H1 (cell line): ENCODE measurements at places on chromosomes 3 and 15.
A peak's percentile ranks its signal among the peaks of the same experiment; 100 is the strongest.

DNA sequence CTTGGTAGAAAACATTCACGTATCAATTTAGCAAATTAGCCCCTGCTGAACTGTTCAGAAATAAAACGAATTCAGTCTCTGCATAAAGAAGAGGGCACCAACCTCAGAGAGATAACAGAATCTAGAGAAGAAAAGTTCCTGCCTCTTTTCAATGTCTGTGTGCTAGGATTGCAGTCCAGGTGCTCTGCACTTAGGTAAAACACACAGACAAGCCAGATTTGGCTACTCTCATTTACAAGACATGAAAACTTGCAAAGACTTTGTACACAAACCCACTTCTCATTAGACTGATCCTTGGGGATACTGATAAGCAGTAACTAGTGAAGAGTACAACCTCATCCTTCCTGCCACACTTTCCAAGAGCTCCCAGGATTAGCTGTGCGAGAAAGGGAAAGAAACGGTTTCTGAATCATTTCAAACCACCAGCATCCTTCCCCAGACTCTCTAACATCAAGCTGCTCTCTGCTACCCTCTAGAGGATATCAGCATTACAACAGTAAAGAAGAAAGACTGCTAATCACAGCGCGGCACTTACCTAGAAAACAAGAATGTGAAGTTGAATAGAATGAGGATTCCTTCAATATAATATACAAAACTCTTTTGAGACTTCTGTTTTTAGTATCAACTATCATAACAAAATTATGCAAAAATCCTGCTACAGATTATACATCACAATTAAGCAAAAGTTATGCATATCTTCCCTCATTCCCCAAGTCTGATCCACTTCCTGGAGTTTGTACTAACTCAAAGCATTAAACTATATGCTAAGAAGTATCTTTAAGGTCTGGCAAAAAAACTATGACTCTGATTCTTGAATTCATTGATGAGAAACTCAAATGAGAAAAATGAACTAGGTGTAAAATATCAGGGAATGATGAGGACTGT is 306.4 kb downstream of the MAGI1 start:
- no peak for DNase-seq

DNA sequence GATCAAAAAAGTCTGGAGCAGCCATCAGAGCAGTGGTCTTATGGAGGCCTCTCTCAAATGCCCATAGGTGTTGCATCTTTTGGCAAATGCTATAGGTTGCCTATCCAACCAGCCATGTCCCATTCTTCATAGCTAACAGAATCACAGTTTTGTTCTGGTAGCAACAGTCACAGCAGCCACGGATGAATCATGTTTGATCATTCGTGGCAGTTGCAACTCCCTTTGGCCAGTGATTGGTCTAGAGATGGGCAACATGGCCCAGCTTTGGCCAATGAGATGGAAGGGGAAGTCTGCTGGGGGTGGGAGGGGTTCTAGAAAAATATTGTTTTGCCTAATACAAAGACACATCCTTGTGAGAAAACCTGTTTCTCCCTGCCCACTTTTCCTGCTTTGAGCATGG is 50.3 kb upstream of the PPP2R3A start:
- DNase-seq = no peak

DNA sequence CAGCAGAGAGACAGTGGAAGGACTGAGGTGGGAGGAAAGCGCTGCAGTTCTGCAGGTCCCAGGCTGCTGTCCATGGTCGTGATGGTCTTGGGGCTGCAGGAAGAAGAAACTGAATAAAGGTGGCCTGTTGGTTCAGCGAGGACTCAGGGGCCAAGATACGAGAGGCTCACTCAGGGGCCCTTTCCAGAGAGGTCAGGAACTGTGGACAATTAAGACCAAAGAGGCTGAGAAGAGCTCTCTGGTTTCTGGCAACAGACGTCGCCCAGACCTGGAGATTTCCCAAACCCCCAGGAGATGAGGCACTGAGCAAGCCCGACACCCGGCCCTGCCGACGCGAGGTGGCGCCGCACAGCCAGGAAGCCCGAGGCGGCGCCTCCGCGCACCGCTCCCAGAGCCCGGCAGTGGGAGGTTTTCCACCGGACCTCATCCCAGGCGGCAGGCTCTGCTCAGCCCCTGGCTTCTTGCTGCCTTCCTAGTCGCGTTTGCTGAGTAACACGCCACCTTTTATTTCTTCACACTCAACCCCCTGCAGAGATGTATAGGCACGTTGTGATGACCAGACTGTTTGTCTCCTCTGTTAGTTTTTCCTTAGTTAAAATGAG is 56.4 kb upstream of the ARRDC4 start:
- peak; percentile 70 for DNase-seq

DNA sequence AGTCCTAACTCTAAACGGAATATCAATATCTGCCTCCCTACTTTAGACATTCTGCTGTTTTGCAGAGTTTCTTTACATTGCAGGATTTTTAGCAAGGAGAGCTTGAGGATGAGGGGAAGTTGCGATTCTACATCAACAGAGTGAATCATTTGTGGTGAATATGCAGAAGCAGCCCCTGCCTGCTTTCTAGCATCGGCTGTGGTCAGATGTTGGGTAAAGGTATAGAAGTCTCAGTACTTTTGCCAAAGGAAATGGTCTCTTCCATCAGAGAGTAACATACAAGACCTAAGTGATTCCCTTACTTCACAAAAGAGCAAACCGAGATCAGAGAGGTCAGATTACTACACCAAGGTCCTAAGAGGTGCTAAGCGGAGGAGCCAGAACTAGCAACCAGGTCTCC is 15.2 kb downstream of the ST3GAL6 start:
- no peak for DNase-seq

DNA sequence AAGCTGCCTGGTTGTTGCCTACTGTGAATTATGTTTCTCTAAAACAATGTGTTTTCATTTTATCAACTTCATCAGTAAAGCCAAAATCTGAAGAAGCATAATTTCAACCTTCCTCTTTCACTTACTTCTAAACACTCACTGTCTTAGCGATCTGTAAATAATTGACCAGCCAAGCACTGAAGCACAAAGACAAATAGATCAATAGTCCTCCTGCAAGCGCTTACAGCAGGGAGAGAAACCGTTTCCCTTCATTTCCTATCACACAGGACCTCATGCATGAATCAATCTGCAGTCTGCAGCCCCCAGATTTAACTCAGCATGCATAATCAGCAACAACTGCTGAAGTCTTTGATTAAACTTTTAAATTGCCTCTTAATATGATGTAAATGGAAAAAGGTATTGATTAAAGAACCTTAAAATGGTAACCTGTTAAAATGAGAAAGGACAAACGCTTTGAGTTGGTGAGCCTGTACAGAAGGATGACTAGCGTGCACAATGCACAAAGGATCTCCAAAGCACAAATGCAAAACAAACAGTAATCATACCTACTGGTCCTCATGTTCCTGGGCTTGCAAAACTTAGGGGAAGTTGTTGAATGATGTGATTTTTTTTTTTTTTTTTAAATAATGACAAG is 370.2 kb upstream of the ZNF385D start:
- DNase-seq = no peak

DNA sequence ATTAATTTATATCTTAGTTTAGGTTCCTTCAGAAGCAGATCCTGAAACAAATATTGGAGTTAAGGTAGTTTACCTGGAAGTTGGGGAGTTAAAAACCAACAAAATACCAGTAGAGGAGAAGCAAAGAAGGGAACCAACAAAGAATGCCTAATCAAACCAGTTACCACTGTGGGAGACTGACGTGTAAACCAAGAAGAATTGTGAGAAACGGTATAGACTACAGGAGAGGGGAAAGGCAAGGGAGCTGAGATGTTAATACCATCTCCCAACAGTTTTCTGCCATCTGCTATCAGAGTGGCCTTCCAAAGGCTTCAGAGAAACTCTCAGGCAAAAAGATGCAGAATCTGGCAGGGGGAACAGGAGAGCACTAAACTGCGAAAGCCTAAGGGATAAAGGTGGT is 53.5 kb downstream of the BFSP2 start:
- DNase-seq = no peak

GRCh38 chr3:97871801-97872524 is 50.2 kb downstream of the CRYBG3 start:
- no peak for DNase-seq

DNA sequence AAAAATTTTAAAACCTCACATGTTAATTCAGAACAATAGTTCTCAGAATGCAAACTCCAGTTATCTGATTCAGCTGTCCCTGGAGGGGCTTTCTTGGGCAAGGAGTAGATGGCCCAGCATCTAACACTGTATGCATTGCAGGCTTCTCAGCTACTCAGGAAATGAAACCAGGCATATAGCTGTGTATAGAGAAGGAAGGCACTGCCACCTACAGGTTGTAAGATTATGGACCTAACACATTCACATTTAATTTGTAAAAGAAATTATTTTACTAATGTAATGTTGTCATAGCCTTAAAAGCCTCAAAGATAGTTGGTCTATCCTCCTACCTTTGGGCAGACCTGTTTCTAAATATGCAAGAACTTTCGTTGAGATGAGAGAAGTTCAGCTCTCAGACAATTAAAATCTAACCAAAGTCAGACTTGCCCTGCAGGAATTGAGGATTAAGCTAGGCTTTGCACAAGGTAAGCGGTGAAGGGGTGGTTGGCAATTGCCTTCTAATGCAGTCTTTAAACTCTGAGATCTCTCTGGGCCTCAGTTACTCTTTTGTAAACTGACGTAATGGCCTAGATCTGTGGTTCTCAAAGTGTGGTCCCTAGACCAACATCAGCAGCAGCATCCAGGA is 132.8 kb upstream of the SLC24A5 start:
- DNase-seq = no peak

DNA sequence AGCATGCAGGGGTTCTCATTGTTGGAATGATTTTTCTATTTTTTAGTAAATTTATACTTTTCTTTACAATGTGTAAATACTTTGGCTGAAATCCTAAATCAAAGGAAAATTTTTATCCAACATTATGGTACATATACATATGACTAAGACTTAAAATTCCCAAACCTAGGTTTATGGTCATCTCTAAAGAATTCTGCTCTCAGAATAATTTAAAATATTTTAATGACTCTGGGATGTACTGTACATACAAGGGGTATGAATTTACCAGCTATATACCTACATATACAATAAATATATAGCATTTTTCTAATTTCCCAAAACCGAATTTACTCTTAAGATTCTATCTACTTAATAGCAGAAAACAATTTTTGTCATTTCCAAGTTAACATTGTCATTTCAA is 137.9 kb upstream of the POU1F1 start:
- no peak for DNase-seq

- DNase-seq = no peak
Observed at GRCh38 chr3:80244390-80244789, 476.6 kb upstream of the ROBO1 start.

GRCh38 chr3:101817992-101818391 is 31.3 kb upstream of the NFKBIZ start:
- DNase-seq = no peak

DNA sequence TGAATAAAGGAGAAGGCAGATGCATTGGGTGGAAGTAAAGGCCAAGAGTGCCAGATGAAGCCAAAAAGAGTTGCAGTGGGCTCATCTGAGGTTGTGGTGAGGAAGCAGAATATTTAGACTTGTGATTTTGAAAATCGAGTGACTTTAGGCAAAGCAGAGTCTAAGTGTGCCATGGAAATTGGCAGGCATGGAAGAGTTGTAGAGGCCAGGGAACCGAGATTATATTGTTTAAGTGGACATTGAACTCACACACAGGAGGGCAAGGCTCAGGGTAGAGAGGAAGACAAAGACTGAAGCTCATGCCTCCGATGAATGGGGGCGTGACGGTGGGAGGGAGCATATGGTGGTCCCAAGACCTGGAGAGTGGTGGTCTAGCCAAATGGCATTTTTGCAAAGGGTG is 347.5 kb downstream of the EPHB1 start:
- DNase-seq = no peak

DNA sequence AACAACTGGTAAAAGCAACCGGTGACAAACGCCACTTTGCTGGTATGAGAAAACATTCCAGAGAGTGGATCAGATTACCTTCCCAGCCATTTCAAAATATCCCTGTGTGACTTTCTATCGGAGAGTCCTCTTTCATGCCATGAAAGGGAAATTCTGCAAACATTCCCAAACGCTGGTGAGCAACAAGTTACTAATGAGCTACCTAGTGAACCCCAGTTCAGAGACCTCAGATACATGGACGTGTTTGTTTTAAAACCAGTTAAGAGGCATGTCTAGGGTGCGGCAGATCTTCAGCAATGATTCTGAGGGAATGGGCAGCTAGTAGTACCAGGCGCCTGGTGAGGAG is 418.2 kb upstream of the NR2F2 start:
- DNase-seq = no peak

GRCh38 chr15:42084465-42085235 is 9.7 kb downstream of the PLA2G4D start:
- DNase-seq = peak; percentile 91

DNA sequence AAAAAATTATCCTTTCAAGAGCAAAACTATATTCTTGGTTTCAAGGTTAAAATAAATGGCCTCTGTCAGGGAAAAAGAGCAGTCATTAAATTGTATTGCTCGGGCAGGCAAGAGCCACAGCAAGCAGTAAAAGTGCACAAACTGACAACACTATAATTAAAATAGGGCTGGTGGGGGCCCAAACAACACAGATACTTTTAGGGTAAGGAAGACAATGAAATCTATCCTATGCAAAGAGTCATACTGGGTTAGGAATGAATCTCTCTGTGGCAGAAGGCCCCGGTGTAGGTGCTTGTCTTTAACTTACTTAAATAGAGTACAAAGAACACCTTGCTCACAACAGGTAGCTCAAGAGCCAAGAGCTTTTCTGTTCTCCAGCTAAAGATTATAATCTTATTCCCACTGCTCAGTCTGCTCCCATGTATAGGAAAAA is 94.7 kb downstream of the DLG1 start:
- no peak for DNase-seq

DNA sequence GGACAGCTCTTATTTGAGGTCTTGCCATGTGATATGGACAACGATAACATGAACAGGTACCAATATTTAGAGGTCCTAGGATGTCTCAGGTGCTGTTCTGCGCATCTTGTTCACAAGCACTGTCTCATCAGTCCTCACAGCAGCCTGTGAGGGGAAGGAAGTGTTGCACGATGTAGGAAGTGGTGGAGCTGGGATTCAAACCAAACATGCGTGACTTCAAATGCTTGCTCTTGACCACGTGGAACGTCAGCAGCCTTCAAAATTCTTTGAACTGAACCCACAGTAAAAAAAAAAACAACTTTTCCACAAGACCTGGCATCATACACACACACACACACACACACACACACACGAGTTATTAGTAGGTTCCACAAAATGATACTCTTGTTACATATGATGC is 153.4 kb upstream of the SMAD3 start:
- DNase-seq = no peak

DNA sequence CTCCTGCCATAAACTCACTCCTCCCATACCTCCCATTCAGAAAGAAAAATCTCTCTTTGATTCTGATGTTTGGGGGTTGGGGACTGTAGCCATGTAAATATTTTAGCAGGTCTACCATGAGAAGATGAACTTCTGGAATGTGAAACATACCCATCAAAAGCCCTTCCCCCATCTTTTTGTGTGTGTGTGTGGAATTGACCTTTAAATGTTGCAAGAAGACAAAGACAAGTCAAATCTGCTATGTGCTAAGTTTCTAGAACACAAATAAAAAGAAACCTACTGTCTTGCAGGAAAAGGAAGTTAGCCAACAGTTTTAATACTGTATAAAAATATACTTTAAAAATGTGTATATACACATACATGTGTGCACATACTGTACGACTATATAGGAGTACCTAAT is 29.7 kb upstream of the USP50 start:
- DNase-seq = no peak
